ENCODE measurements at places on chromosomes 2 and 18. TPM values are rescaled to one million over a fixed set of nuclear protein-coding genes. Genes with fewer than 3 reads are reported as not detected.

The IHH gene
- 0.03 TPM for total RNA-seq

The UGT1A4 gene
- total RNA-seq = not detected

The PARD6G gene
- 8.8 TPM for total RNA-seq

The TXNL1 gene
- total RNA-seq = 81.4 TPM

The UGT1A10 gene
- not detected for total RNA-seq

The BCL11A gene
- total RNA-seq = not detected

The TBR1 gene
- total RNA-seq = not detected

The IL1B gene
- not detected for total RNA-seq

The MSTN gene
- 0.02 TPM for total RNA-seq

The STK39 gene
- 35.3 TPM for total RNA-seq

The PNKD gene
- 78.6 TPM for total RNA-seq

The DES gene
- 30.0 TPM for total RNA-seq

The CCDC68 gene
- not detected for total RNA-seq

The STK16 gene
- total RNA-seq = 23.1 TPM

The FNDC4 gene
- total RNA-seq = 13.4 TPM

The KCNF1 gene
- 0.71 TPM for total RNA-seq

The ITGB1BP1 gene
- total RNA-seq = 93.1 TPM

The EMILIN1 gene
- total RNA-seq = 0.10 TPM

The REG1A gene
- not detected for total RNA-seq

The OSBPL6 gene
- 3.1 TPM for total RNA-seq
